NCI-H446 treated with DMSO at 0.1 percent for 48 hours (cell line): ENCODE measurements at places on chromosomes 16 and 17.

DNA sequence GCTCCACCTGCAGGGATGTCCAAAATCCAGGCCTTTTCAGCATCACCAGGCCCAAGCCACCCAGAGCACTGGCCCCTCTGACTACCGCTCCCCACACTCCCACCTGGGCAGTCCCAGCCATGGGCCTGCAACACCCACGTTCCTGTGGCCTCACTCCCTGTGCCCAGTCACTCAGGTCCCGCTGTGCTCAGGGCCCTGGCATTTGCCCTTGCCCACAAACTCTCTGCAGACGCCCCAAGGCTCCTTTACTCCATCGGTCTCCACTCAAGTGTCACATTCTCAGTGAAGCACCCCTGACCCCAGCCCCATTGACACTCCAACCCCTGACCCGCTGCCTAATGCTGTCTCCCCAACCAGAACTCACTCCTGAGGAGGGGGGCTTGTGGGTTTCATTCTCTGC, 23.6 kb downstream of the MPG start:
- DNase-seq: no peak

DNA sequence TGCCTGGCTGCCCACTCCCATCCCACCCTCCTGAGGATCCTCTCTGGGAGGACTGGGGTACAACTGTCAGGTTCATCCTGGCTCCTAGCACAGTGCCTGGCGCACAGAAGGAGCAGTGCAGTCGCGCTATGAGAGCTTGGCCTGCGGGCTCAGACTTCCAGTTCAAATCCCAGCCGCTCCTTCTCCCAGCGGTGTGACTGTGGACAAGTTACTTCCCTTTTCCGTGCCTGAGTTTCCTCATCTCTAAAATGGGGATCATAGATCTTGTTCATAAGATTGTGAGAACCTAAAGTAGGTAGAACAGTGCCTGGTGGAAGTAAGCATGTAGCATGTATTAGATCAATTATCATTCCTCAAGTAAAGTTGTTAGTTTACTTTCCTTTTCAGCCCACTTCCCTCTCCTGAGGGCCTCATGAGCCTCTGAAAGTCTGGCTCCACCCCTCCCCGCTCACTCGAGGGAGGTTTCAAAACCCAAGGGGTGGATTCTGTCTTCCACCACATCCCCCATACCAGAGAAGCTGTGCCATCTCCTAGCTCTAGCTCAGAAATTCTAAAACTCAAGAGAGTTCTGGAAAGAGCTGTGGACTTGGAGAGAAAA, 19.9 kb upstream of the COL1A1 start:
- no peak for DNase-seq

DNA sequence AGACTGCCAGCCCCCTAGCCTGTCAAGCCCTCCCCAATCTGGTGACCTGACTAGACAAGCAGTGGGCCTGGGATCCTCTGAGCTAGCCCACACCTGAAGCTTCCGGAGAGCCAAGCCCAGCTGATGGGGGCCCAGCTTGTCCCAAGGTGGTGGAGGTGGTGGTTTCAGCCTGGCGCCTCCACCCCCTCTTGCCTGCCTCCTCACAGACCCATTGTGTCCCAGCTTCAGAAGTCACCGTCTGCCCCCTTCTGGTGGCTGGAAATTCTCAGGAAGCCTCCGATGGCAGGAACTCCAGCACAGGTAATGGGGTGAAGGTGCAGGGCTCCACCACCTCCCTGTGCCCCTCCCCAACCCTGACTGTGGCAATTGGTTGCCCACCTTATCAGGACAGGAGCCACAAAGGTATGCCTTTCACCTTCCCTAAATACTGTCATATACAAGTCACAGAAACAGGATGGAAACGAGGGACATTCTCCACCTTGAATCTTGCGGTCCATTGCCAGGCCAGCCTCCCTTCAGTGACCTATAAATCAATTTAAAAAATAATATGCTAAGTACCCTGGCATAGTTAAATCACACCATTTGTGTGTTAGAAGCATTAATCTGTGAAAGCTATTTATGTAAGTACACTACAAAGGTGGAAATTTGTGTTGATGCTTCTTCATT, 66.0 kb upstream of the ZNF423 start:
- DNase-seq: peak; percentile 8

GRCh38 chr16:61836804-61837393, 199.3 kb downstream of the CDH8 start:
- no peak for DNase-seq

GRCh38 chr16:88058136-88058535, 106.9 kb downstream of the BANP start:
- no peak for DNase-seq

GRCh38 chr17:17570140-17570797, 21.2 kb downstream of the PEMT start:
- DNase-seq: no peak

DNA sequence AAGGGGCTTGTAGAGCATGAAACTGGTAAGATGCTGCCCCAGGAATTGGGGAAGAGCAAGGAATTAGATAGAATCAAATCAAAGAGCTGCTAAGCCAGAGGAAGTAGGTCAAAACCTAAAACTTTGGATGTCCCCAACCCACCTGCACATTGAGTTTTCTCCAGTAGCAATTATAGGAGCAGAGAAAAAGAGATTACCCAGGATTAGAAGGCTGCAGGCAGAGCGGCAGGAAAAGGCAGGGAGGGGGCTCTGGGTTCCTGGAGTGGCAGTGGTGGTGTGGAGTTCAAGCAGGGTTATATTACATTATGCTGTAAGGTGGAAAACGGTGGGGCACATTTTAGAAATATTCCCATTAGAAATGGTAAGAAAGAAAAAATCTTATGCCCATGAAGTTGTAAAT, 68.3 kb downstream of the KSR1 start:
- no peak for DNase-seq

DNA sequence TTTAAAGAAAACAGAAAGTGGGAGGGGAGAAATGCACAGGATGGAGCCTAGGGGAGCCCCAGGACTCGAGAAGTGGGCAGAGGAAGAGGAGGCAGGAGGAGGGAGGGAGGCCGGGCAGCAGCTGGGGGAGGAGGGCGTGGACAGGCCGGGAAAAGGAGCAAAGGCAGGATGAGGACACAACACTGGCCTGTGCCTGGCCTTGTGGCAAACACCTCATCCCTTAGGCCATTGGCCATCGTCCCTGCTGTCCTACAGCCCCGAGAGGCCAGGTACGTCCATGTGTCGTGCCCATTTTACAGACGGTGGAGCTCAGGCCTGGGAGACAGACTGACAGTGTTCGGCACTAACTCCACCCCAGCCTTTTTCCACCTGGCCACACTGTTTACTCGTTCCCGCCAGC, 15.9 kb downstream of the JPH3 start:
- no peak for DNase-seq

GRCh38 chr16:50393416-50393815, 24.6 kb upstream of the BRD7 start:
- DNase-seq: no peak

DNA sequence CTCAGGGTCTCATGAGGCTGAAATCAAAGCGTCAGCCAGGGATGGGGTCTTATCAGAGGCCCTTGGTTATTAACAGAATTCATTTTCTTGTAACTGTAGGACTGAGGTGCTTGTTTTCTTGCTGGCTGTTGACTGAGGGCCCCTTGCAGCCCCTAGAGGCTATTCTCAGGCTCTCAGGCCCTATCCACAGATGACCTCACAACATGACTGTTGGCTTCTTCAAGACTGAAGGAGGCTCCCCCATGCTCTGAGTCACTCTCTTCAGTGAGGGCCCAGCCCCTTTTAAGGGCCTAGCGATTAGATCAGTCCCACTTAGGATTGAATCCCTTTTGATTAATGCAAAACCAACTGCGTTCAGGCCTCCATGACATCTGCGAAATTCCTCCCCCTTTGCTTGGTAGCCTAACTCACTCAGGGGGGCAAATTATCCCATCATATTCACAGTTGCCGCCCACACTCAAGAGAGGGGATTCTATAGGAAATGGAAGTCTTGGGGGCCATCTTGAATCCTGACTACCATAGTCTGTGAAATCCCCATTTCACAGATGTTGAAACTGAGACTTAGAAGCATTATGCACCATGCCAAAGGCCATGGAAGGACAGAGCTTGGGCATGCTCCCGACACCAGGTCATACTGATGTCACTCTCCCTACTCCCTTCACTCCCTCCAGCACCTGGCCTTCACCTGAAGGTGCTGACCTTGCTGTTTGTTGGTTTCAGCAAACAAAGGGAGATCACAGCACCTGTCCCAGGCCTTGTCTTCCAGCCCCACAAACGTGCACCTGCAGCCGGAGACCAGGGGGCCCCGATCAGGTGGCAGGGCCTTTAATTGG, 592.3 kb downstream of the MAF start:
- DNase-seq: no peak
